ENCODE measurements at places on chromosomes 12 and 14.

GRCh38 chr14:77084985-77085384 is 13.1 kb upstream of the CIPC start:
- DNase-seq = no peak

DNA sequence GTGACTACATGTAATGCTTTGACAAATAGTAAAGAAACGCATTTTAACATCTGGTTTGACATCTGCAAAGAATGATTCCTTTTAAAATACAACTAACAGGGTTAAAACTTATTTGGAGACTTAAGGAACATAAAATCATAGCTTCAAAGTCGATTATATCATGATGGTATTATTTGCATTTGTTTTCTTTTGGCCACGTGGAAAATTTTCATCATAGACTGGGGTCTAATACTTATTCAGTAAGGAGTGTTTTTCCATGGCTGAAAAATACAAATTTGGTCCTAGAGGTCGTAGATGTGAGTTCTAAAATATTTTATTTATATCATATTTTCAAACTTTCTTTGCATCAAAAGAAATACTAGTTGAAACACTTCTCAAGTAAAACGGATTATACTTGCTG is 31.5 kb upstream of the LMNTD1 start:
- DNase-seq = no peak

DNA sequence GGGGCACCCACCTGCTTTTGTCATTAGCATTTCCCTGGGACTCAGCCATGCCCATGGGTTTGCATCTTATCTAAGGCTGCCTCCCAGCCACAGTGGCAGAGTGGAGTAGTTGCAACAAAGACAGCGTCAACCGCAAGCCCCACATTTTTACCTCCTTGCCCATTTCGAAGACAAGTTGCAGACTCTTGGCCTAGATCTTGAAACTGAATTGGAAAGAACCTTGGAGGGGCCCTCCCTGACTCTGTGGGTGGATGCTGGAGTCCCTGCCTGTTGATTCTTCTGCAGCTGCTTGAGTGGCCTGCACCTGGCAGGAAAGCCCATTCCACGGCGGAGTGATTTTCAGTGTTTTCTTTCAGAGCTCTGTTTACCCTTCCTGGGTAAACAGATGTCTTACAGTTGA is 309.0 kb downstream of the VRK1 start:
- no peak for DNase-seq

GRCh38 chr12:29273178-29273843 is 107.7 kb downstream of the ERGIC2 start:
- DNase-seq = no peak

- DNase-seq = no peak
Measured at GRCh38 chr12:77837876-77838291, 7.2 kb downstream of the NAV3 start.

GRCh38 chr12:113569806-113570205 is 98.1 kb upstream of the LHX5 start:
- DNase-seq = no peak

- DNase-seq = no peak
Measured at GRCh38 chr14:74437496-74438053, 11.6 kb upstream of the SYNDIG1L start.

DNA sequence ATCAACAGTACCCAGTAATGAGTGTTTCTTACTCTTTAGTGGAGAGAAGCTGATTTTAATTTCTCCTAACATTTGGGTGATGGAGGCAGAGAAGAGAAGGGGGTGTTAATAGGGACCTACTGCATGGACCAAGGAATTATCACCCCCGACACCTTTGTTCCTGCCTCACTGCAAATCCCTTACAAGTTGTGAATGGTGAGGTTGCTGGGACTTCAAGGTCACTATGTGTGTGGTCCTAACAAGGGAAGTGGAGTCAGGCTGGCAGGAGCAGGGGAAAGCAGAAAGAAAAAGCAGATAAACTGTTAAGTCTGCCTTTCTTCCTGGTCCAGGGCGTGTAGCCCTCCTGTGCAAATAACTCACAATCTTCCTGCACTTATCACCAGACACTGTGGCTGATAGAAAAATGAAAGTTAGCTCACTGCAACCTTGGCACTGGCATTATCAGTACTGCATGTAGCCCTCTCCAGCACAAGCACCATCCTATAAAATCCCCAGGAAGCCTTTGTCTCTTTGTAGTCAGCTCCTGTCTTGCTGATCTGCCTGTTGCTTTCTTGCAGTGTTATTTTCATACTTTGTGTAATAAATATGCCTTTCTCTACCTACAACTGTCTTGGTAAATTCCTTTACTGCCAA is 112.3 kb upstream of the DNM1L start:
- DNase-seq = no peak

- DNase-seq = no peak
Measured at GRCh38 chr12:80314741-80315140, 129.3 kb upstream of the PTPRQ start.

DNA sequence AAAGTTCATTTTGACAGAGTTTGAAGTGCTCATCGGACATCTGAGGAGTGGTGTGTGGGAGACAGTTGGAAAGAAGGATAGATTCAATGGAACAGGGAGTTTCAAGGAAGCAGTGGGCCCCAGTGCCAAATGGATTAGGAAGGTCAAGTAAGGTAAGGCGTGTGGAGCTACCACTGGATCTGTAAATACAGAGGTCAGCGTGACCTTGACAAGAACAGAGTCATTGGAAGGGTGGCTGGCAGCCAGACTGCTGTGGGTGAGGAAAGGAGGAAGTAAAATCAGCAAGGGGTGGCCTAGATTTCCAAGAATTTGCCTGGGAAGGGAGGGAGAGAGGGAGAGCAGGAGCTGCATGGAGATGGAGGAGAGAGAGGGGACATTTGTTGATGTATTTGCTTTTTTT is 68.2 kb upstream of the IGF1 start:
- no peak for DNase-seq

DNA sequence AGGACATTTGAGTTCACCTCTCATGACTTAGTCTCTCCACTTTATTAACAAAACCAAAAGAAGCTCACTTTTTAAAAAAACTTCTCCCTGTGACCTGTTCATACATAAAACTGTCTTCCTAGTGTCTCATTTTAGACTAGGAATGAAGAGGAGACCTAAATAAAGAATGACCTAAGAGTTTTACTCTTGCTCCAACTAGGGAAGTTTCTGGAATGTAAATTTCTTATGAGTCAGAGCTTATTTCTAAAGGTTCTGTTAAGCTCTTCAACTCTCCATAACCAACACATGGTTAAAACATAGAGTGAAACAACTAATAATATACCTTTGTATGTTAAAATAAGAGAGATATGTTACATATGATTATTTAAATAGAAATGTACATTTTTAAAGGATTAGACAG is 369.8 kb downstream of the EMP1 start:
- no peak for DNase-seq

GRCh38 chr12:86698641-86698980 is 442.4 kb upstream of the MGAT4C start:
- no peak for DNase-seq

GRCh38 chr12:105222284-105222655 is 13.7 kb downstream of the APPL2 start:
- DNase-seq = no peak

DNA sequence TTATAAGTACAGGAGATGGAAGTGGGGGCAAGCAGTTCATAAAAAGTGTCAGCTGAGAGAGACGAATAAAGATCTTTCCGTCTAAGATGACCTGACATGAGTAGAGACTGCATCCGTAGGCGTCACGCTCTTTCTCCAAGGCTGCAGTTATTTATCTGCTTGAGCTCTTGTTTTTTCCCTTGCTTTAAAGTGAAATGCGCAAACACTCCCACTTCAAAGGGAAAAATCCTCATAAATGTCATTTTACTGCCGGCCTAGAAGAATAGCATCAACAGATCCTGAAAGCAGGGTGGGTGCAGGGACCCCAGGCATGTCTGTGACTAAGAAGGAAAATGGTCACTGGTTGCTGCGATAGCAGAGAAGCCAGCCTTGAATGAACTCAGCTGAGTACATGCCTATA is 647.4 kb downstream of the MED13L start:
- DNase-seq = no peak

DNA sequence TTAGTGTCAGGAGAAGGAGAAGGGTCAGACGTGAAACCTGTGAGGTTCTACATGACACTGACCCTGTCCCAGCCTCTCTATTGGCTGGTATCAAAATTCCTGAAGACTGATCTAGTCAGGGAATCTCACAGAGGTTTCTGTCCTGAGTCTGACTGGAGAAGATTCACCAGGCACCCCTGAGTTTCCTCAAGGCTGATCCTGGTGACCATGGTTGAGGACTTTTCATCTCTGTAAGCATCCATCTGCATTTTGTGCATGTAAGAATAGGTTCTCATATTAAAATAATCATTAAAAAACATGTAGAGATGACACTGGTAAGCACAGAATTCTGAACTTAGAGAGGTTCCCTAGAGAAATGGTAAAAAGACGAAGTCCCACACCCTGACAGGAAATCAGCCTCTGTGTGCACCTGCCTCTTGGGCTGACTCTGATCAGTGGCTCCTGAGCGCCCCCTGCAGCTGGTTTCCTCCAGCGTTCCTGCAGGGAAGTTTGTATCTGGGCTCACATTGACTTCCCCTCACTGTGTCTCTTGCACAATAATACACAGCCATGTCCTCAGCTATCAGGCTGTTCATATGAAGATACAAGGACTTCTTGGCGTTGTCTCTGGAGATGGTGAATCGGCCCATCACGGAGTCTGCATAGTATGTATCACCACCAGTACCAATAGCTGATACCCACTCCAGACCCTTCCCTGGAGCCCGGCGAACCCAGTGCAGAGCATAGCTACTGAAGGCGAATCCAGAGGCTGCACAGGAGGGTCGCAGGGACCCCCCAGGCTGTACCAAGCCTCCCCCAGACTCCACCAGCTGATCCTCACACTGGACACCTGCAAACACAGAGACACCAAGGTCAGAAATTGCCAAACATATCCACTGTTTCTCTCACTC is 991.9 kb downstream of the TMEM121 start:
- no peak for DNase-seq

DNA sequence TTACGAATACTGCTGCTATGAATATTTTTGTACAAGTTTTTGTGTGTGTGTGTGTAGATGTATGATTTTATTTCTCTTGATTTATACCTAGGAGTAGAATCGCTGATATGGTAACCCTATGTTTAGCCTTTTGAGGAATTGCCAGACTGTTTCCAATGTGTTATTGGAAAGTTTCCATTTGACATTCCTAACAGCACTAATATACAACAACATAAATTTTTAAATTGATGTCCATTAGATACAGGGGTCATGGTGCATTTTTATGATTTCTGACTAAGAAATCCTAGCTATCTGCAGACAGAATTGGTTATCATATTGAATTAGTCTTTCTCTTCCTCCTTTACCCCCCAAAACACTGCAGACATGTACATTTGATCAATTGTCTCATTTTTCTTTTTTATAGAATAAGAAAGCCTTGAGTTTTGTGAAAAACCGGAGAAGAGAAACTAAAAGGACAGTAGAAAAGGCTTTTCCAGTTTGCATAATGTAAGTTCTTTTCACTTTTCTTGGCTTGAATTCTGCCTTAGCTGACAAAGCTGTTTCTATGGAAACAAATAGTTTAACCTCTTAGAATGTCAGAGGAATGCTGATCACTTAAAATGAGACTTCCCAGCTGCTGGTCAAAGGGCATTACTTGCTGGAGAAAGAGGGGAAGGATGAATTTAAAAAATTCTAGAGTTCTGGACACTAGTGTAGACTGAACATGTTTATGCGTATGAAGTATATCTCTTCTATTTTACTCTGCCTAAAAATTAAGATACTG is 28.2 kb downstream of the PALS1 start:
- DNase-seq = no peak

DNA sequence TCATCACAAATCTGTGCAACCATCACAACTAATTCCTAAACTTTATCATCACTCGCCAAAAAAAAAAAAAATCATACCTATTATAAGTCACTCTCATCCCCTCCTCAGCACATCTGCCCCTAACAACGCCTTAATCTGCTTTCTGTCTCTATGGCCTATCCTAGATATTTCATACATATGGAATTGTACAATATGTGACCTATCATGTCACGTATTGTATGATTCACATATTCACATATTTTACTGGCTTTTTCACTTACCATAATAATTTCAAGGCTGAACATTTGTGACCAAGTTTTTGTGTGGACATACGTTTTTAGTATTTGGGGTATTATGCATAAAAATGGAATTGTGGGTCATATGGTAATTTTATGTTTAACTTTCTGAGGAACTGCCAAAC is 400.7 kb downstream of the DAD1 start:
- DNase-seq = no peak

DNA sequence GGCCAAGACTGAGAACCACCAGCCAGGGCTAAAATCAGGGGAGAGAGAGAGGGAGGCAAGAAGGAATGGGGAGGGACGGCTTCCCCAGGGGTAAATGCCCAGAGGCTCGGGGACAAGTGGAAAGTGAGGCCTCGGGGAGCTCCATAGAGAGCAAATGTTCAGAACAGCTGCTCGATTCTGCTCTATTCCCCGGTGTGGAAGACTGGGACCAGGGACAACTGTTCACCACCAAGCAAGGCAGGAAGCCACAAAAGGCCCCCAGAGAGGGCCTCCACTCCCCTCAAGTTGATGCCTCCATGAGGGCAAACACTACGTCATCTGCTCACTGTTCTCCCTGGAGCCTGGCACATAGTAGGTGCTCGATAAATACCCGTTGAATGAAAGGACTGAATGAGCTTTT is 53.5 kb downstream of the IRF2BPL start:
- DNase-seq = no peak

- no peak for DNase-seq
Measured at GRCh38 chr12:63068857-63069442, 82.1 kb downstream of the AVPR1A start.

GRCh38 chr12:103073630-103074029 is 116.2 kb downstream of the ASCL1 start:
- DNase-seq = no peak

- no peak for DNase-seq
Measured at GRCh38 chr12:69517406-69517805, 47.2 kb downstream of the FRS2 start.

DNA sequence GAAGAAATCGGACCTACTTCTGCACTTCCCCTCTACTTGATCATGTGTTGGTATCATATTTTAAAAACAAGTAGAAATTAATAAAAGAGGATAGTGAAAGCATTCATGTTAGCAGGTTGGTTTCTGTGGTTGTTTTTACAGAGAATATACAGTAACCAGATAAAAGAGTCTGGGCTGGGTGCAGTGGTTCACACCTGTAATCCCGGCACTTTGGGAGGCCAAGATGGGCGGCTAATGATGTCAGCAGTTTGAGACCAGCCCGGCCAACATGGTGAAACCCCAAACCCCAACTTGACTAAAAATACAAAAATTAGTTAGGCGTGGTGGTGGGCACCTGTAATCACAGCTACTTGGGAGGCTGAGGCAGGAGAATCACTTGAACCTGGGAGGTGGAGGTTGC is 55.9 kb downstream of the LRP6 start:
- DNase-seq = no peak

Data from posterior cingulate gyrus (tissue), 11 donors.